Hippocampal formation (tissue), 2 donors: ENCODE measurements at places on chromosomes 11 and 22.

- DNase-seq: no peak
These were observed 27.8 kb downstream of the ETS1 start for GRCh38 chr11:128559496-128560103.

GRCh38 chr11:27520226-27520625 lies 13.7 kb upstream of the LIN7C start:
- DNase-seq: no peak

DNA sequence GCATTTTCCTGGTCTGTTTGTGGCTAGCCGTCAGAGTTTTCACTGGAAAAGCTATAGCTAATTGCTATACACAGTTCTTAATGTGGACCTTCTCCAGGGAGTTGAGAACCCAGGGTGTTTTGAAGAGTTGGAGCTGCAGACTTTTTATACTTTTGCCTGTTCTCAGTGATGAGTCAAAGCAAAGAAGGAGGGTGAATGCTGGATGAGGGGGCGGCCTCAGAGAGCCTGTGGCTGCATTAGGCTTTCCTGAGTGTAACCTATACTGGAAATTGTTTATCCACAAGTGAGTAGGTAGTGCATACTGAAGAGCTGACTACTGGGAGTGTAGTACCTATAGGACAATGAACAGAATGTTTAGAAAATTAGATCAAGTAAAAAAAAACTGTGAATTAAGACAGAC lies 79.7 kb upstream of the HORMAD2 start:
- DNase-seq: no peak

GRCh38 chr11:78392854-78393253 lies 24.8 kb downstream of the GAB2 start:
- DNase-seq: no peak

- DNase-seq: no peak
These were observed 968 bp upstream of the TMEM109 start for GRCh38 chr11:60912851-60913528.

- DNase-seq: no peak
These were observed 86.0 kb downstream of the GRIK4 start for GRCh38 chr11:120597250-120598215.

GRCh38 chr11:79397252-79397651 lies 43.6 kb downstream of the TENM4 start:
- no peak for DNase-seq

GRCh38 chr11:126477535-126478305 lies 122.2 kb downstream of the ST3GAL4 start:
- DNase-seq: no peak

GRCh38 chr22:40687706-40688105 lies 8.4 kb downstream of the MCHR1 start:
- no peak for DNase-seq

GRCh38 chr22:41563051-41563711 lies 2.4 kb downstream of the CSDC2 start:
- DNase-seq: no peak

- no peak for DNase-seq
These were observed 30.5 kb downstream of the WNT11 start for GRCh38 chr11:76175783-76176182.

GRCh38 chr11:94747601-94748041 lies 20.5 kb upstream of the AMOTL1 start:
- DNase-seq: no peak

GRCh38 chr22:30016596-30016995 lies 63.7 kb upstream of the HORMAD2 start:
- no peak for DNase-seq

DNA sequence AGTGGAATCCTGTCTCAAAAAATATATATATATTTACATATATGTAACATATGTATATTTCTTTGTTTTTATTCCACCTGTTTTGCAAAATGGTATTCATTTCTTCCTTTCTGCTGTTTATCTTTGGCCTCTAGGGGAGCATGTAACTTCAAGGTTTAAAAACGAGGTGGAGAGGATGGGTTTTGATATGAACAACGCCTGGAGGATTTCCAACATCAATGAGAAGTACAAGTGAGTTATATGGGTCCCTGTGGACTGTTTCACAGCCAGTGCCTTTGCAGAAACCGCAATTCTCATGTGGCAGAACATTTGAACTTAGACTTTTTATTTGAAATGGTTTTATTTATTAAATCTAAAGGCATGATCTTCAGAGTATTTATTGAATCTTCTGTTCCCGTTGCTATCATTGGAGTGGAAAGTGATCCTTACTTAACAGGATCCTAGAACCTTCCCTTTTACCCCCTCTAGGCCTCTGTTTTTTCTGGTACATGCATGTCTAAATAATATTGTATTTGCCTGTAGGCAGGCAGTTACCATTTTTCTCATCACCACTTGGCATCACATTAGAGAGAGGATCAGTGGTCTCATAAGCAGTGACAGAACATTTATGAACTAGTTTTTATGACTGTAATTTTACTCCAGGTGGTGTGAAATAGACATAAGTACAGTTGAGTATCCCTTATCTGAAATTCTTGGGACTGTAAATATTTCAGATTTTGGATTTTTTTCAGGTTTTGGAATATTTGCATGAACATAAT lies 81.5 kb upstream of the HORMAD2 start:
- no peak for DNase-seq

DNA sequence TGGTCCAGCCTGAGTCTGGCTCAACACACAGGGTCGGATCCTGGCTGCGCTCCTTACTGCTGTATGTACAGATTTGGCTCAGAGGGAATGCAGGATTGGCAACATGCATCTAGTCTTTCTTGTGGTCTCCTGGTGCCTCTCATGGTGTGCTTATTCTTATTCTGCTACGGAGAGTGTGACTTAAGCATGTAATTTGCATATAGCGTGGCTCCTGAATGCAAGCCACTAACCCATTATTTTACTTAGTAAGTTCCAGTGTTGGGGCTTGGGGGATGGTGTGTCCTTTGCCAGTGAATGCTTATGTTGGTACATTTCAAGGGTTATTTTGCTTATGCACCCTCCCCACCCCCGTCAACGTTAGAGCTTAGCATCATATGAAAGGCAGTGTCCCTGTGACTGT lies 51.2 kb downstream of the PTPRJ start:
- DNase-seq: no peak

GRCh38 chr22:29625090-29625825 lies 21.8 kb downstream of the NF2 start:
- peak; percentile 48 for DNase-seq

GRCh38 chr22:48276994-48277867 lies 1514.8 kb downstream of the TBC1D22A start:
- DNase-seq: no peak

DNA sequence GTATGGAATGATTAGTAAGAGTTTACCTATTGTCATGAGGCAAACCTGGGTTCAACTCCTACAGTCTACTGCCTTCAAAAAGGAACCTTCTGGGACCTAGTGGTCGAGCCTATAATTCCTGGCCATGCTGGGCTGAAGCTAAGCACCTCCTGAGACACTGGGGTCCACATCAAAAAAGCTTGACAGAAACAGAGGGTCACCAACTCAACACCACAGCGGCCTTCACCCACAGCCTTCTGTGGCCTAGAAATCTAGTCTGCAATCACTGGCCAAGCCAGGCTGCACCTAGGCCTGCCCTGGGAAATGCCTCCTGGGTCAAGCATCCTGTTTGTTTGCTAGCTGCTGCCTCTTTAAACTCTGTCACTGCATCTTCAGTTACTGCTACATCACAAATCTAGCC lies 153.9 kb upstream of the C11orf58 start:
- DNase-seq: no peak

DNA sequence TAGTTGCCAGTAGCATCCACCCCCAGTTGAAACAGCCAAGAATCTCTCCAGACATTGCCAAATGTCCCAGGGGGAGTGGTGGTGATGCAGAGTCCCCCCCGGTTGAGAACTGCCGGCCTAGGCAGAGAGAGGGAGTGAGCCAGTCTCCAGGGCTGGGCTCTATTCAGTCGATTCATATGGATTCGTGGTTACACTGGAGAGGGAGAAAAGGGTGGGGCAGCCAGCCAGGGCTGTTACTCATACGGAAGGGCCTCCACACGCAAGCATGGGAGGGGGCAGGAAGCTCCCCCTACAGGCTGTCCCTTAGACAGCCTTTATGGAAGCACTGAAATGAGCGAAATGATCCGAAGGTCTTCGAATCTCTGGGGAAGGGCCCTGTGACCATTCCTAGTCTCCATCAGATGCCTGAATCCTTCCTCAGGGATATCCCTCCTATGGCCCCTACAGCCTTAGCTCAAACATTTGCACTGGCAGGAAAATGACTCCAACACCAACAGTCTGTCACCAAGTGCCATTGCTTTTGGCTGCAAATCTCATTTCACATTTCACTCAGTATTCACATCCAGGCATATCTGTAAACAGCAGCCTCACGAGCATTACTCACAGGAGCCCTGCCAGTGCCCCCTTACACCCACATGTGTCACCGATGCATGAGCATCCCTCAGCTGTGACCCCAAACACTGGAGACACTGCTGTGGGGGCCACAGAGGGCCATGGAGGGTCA lies 18.4 kb upstream of the TLCD5 start:
- no peak for DNase-seq

- peak; percentile 42 for DNase-seq
These were observed 3.3 kb downstream of the TKFC start for GRCh38 chr11:61336171-61336935.

DNA sequence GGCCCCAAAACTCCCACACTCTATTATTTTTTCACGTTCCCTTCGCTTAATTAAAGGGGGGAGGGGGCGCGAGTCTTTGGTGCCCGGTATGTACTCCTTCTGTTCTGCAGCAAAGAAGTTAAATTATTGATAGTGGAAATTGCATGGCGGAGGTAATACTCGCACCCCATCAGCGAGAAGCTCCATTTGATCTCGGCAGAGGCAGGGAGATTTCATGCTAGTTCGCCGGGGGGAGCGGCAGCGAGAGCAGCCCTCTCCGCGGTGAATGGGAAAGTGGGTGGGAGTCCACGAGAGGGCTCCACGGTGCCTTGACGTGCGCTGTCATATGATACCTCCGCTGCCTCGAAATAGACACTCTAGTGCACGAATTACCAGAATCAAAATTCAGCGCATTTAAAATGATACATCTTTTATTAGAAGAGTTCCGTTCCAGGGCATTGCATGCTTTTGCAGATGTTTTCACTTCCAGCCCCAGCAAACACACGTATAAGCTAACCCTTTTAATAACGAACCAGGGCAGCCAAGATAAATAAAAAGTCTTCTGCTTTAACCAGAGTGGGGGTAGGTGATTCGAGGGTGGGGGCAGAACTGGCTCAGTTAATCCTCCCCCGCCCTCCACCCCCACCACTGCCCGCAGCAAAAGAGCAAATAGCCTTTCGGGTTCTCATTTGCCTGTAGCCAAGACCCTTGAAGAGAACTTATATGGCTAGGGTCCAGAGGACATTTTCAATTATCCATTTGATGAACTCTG lies 1.3 kb upstream of the BDNF start:
- DNase-seq: no peak

GRCh38 chr11:28476049-28476448 lies 367.9 kb downstream of the METTL15 start:
- DNase-seq: no peak

DNA sequence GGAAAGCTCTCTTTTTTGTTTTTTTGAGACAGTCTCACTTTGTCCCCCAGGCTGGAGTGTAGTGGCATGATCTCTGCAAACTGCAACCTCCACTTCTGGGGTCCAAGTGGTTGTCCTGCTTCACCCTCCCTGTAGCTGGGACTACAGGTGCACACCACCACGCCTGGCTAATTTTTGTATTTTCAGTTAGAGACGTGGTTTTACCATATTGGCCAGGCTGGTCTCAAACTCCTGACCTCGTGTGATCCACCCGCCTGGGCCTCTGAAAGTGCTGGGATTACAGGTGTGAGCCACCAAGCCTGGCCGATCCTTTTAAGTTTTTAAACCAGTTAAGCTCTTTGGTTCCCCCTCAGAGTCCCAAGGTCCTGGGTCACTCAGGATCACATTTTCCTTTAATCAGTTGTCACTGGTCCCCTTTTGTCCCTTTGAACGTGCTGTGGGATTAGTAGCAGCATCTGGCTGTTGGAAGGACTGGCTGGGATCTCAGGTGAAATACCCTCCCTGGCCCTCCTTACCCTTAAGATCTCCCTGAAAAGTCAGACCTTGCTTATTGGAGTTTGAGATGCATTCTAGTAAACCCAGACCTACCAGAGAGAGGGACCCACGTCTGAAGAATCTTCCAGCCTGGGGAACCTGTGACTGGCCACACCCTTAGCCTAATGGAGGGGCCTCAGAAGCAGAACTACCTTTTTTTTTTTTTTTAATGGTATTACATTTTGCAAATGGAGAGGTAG lies 8.1 kb downstream of the MALAT1 start:
- peak; percentile 76 for DNase-seq

- DNase-seq: no peak
These were observed 1.8 kb downstream of the ALKBH8 start for GRCh38 chr11:107563702-107564101.

DNA sequence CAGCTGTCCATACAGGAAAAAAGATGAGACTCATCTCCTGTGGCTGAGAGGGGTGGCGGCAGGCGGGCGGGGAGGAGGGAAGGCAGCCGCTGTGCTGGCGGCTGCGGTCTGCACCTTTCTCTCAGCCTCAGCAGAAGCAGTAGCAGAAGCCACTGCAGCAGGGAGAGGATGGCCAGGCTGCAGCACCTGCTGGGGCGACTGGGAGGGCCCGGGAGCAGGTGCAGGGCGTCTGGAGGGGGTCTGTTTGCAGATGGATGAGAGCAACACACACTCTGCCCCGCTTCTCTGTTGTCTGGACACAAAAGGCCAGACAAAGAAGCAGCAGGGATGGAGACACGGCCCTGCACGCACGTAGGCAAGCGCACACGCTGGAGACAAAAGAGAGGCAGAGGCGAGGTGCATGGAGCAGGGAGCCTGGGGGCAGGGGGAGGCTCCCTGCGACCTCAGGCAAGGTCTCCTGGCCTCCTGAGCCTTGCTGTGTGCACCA lies 9.3 kb upstream of the MIAT start:
- no peak for DNase-seq

- DNase-seq: no peak
These were observed 99.1 kb downstream of the XRRA1 start for GRCh38 chr11:74849525-74850391.

- DNase-seq: no peak
These were observed 2.0 kb upstream of the CLDN5 start for GRCh38 chr22:19526076-19526701.

- no peak for DNase-seq
These were observed 1.4 kb downstream of the ARHGAP20 start for GRCh38 chr11:110710628-110711381.

- DNase-seq: no peak
These were observed 46.0 kb downstream of the DENND5A start for GRCh38 chr11:9219115-9219514.

- no peak for DNase-seq
These were observed 55.5 kb upstream of the CD5 start for GRCh38 chr11:61046833-61047232.

- peak; percentile 46 for DNase-seq
These were observed 9.5 kb upstream of the CBX6 start for GRCh38 chr22:38881464-38881871.

DNA sequence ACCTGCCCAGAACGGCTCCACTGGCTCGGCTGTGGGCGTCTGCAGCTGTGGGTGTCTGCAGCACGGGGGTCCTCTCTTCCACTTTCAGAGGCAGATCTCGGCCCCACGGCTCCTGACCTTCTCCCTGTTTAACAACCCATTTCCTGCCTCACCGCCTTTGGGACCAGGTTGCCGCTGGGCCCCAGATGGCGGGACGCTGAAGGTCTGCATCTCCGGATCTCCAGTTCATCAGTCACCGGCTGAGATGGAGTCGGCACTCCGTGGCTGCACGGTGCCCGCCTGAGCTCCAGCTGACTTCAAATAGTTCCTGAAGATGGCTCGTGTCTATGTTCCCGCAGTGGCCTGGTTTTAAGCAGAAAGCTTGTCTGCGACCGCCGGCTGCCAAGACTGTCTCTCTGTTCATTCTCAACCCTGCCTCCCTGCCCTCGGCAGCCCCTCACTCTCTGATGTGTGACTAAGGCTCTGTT lies 475.9 kb downstream of the BRD1 start:
- no peak for DNase-seq
